CD4-positive, alpha-beta memory T cell (primary cell): ENCODE measurements at places on chromosomes 6 and 20.

- no peak for DNase-seq
These were observed 42.9 kb downstream of the ARHGAP18 start for GRCh38 chr6:129667034-129667433.

- no peak for DNase-seq
These were observed 46.2 kb upstream of the SUPT3H start for GRCh38 chr6:45423824-45424450.

GRCh38 chr6:126180585-126180984, 159.3 kb upstream of the CENPW start:
- DNase-seq, result no peak

GRCh38 chr6:53216301-53216700, 67.7 kb upstream of the GCM1 start:
- no peak for DNase-seq

DNA sequence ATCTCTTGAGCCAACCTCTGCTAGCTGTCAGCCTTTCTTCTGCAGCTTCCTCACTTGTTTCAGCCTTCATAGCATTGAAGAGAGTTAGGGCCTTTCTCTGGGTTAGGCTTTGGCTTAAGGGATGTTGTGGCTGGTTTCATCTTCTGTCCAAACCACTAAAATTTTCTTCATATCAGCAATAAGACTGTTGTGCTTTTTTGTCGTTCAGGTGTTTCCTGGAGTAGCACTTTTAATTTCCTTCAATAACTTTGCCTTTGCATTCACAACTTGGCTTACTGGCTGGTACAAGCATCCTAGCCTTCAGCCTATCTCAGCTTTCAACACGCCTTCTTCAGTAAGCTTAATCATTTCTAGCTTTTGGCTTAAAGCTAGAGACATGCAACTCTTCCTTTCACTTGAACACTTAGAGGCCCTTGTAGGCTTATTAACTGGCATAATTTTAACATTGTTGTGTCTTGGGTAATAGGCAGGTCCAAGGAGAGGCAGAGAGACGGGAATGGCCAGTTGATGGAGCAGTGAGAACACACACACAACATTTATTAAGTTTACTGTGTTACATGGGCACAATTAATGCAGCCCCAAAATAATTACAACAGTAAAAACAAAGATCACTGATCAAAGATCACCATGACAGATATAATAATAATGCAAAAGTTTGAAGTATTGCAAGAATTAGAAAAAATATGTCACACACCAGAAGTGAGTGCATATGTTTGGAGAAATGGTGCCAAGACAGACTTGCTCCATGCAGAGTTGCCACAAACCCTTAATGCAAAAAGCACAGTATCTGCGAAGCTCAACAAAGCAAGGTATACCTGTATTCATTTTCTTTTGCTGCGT, 98.6 kb downstream of the HIVEP1 start:
- DNase-seq, result peak; percentile 40

DNA sequence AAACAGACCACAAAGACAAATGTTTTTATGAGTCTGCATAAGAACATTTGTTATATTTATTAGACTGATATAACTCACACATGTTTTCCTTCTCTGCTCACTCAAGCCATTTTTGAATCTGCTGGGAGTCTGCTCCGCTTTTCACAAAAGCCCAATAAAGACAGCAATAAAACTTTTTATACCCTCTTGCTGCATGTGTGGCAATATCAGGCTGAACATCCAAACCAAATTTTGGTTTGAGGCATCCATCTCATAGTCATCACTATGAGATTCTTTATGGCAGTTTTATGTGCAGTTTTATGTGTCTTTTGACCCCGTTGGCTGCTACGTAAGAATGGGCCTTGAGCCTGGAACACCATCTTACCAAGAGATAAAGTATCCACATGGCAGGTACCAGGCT, 1276.8 kb upstream of the ADGRB3 start:
- no peak for DNase-seq

GRCh38 chr6:24004659-24005058, 121.4 kb upstream of the NRSN1 start:
- DNase-seq, result no peak
